ENCODE measurements at places on chromosomes 1 and 21.
A peak's percentile ranks its signal among the peaks of the same experiment; 100 is the strongest.

DNA sequence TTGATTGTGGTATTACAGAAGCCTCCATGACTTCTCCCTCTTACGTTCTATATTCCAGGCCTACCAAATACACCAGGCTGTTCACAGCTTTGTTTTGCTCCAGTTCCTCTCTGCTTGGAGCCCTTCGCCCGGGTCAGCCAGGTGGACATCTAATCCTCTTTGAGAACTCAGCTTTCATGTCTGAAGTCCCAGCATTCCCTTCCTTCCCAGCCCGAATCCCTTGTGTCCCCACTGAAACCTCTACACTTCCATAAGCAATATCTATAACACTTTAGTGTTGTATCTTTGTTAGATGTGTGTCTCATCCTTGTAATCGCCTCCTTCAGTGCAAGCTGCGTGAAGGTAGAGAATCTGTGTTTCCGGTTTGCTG lies 1.9 kb downstream of the RNF11 start:
- DNase-seq = no peak

DNA sequence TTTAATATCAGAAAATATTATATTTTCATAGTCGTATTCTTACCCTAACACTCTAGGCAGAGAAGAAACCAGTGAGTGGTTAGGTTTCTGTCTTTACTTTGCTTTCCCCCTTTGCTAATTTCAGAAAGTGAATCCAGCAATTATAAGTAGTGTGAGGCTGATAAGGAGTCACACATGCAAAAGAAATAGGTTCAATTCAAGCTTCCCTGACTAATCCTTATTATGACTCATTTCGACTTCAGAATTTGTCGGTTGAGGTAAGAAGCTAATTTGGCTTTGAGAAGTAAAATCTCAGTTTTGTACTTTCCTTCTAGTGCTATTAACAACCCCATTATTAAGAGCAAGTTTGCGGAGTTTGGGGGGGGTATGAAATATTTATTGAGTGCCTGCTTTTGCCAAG lies 22.4 kb downstream of the ESRRG start:
- DNase-seq = no peak

- DNase-seq = no peak
Measured at GRCh38 chr21:33434770-33435360, 31.7 kb downstream of the IFNGR2 start.

DNA sequence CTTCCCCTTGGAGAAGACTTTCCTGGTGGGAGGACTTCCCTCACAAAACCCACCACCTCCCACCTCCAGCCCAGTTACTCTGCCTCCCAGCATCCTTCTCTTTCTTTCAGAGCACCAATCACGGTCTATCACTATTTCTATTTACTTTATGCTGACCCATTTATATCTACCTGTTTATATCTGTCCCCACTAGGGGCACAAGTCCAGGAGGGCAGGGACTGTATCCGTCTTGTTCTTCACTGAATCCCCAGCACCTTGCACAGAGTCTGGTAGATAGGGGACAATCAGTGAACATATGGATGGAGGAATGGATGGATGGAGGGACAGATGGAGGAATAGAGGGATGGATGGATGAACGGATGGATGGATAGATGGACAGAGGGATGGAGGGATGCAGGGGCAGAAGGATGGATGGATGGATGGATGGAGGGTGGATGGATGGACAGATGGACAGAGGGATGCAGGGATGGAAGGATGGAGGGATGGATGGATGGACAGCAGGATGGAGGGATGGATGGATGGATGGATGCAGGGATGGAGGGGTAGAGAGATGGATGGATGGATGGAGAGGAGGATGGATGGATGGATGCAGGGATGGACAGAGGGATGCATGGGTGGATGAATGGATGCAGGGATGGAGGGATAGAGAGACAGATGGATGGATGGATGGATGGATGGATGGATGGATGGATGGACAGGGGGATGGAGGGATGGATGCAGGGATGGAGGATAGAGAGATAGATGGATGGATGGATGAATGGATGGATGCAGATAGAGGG lies 5.5 kb downstream of the C1QB start:
- no peak for DNase-seq

- no peak for DNase-seq
Measured at GRCh38 chr21:45747233-45747766, 103.8 kb downstream of the PCBP3 start.

DNA sequence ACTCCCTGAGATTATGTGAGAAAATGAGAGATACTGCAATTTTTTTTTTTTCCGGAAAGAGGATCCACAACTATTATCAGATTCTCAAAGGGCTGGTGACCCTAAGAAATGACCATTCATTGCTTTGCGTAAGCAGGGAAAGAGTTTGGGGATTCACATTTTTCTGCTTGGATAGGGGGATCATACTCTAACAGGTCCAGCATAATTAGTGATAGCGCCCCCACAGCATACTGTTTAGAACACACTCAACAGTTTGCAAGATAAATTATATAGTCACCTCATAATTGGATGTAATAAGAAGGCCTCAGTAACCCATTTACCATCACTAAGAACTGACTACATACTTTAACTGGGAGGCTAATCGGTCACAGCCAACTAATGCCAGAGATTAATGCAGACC lies 1.9 kb downstream of the CCT3 start:
- DNase-seq = no peak

- DNase-seq = no peak
Measured at GRCh38 chr1:206895325-206895724, 1.9 kb upstream of the IL24 start.

GRCh38 chr1:47872886-47873285 lies 124.3 kb downstream of the TRABD2B start:
- DNase-seq = no peak

- DNase-seq = peak; percentile 48
Measured at GRCh38 chr1:107787299-107787698, 177.7 kb downstream of the VAV3 start.

- peak; percentile 68 for DNase-seq
Measured at GRCh38 chr21:45074048-45074817, at the start of gene ADARB1. Gene ADARB1, plus strand, starts transcription at chr21:45074580. Its CDS starts 97,077 bp downstream, at chr21:45171657.

- DNase-seq = peak; percentile 56
Measured at GRCh38 chr1:115837740-115838421, 3.0 kb downstream of the NHLH2 start.

DNA sequence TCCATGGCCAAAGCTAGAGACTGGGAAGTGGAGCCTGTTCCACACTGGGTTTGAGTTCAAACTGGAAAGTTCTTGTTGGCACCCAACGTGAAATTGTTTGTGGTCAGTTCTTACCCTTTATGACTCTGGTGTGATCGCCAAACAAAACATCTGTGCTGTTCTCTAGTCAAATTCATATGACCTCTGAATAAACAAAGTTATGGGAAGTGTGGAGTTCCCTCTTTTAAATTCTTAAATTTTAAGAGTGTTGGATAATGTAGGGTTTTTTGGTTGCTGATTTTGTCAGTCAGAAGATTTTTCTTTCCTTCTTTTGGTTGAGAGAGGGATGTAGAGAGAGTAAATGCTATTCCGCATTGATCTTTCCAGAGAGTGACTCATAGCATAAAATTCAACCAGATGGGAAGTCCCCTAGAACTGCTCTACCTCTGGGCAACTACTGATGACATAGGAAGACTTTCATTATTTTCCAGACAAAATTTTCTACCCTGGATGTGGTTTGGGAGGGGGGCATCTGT lies 36.4 kb downstream of the CHML start:
- no peak for DNase-seq

DNA sequence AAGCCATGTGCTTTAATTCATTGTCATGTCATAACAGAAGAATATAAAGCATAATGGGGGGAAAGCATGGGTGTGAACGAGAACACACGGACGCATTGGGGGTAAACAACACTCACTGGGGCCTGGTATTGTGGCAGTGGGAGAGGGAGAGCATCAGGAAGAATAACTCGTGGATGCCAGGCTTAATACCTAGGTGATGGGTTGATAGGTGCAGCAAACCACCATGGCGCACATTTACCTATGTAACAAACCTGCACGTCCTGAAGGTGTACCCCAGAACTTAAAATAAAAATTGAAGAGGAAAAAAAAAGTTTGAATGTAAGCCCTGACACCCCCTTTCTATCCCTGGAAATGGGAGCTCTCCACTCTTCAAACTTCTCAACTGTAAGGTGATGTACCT lies 34.9 kb upstream of the CACHD1 start:
- no peak for DNase-seq

- DNase-seq = no peak
Measured at GRCh38 chr1:85202092-85202863, 1.5 kb upstream of the SYDE2 start.

- DNase-seq = no peak
Measured at GRCh38 chr1:110956586-110956985, 7.1 kb downstream of the LRIF1 start.

DNA sequence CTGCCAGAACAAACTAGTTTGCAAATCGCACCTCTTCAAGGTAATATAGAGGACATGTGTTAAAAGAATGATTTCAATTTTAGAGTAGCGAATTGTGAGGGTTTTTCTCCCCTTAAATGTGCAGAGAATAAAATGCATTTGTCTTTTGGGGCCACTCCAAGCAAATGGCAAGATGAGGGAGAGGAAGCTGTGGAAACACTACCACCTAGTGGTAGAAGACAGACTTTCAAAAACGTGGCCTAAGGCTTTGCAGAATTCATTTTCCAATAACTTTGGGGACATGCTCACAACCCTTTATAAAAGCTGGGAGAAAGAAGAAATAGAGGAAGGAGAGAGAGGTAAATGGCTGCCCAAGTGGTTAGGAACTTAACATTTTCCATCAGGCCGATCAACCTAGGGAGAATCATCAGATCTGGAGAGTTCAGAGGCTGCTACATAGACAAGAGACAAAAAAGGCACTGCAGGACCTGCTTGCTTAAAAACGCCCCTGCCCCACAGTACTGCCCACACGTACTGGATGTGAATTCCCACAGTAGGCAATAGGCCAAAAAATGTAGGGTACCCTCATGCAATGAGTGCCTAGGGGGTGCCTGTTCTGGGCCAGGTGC lies 15.7 kb upstream of the RCAN1 start:
- no peak for DNase-seq

GRCh38 chr1:118744420-118744819 lies 243.7 kb downstream of the TBX15 start:
- DNase-seq = no peak

- DNase-seq = no peak
Measured at GRCh38 chr1:186503190-186503589, 42.3 kb upstream of the PDC start.

- no peak for DNase-seq
Measured at GRCh38 chr1:110283677-110284076, 55.5 kb upstream of the RBM15 start.

GRCh38 chr1:70896224-70896623 lies 151.4 kb downstream of the PTGER3 start:
- no peak for DNase-seq

GRCh38 chr1:156571261-156571852 lies 1.0 kb downstream of the IQGAP3 start:
- no peak for DNase-seq

DNA sequence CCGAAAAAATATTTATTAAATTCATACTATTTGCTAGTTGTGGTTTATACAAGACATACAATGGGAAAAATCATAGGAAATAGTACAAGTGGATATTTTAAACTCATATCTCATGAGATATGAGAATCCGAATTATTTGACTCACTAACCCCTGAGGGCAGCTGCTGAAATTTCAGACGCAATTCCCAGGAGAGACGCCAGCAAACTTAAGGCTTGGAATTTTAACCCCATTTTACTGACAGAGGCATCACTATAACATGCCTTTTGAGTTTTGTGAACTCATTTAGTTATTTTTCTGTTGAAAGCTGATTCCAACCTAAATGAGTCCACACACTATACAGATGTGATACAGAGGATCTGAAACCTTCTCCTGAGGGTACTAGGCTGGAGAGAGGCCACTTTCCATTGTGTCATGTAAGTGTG lies 5.9 kb upstream of the MROH9 start:
- no peak for DNase-seq

GRCh38 chr1:40638097-40639036 lies 27.1 kb downstream of the RIMS3 start:
- no peak for DNase-seq

GRCh38 chr1:160108888-160109662 lies 6.5 kb upstream of the ATP1A2 start:
- no peak for DNase-seq

GRCh38 chr1:94309216-94309615 lies 71.8 kb upstream of the ARHGAP29 start:
- no peak for DNase-seq

GRCh38 chr1:13723810-13724209 lies 23.8 kb downstream of the PRDM2 start:
- DNase-seq = no peak

GRCh38 chr1:208640295-208640694 lies 396.1 kb upstream of the PLXNA2 start:
- DNase-seq = no peak
